ENCODE measurements at places on chromosomes 12 and 14.

DNA sequence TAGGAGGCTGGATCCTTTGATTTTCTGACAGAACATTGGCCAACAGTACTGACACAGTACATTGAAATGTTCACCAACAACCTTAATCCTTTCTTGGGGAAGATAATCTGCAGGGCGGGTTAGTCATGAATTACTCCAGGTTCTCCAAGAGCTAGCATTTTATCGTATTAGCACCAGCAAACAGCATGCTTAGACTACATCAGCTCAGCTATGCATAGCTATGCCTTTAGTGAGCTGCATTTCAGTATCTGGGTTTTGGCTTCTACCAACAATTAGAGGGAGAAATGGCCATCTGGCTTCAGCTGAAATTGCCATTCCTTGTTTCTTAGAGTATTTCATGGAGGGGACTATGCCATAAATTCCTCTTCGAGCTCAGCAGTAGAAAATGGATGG, 33.8 kb downstream of the SAMD4A start:
- no peak for DNase-seq

DNA sequence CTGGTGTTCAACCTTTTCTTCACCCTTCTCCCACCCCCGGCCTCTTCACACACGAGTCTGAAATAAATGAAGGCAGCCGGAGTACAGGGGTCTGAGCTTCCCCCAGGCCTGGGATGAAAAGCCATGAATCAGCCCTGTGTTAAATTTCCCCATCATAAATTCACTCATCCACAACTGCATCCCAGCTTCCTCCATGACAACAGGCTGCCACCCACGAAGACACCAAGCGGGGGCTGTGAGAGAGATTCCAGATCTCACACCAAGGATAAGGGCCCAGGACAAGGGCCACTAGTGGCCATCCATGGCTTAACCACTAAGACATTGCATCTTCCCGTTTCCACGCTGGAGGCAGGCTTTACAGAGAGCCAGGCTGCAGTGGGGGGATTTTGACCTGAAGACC, 93.9 kb upstream of the NCOR2 start:
- no peak for DNase-seq

GRCh38 chr12:6773590-6774351, 1.5 kb downstream of the LAG3 start:
- no peak for DNase-seq

- DNase-seq = no peak
Observed at GRCh38 chr12:30181334-30181733, 397.6 kb upstream of the TMTC1 start.

All from MV-4-11 (cell line).